AML-193 (cell line): ENCODE measurements at places on chromosomes 2 and 18.

DNA sequence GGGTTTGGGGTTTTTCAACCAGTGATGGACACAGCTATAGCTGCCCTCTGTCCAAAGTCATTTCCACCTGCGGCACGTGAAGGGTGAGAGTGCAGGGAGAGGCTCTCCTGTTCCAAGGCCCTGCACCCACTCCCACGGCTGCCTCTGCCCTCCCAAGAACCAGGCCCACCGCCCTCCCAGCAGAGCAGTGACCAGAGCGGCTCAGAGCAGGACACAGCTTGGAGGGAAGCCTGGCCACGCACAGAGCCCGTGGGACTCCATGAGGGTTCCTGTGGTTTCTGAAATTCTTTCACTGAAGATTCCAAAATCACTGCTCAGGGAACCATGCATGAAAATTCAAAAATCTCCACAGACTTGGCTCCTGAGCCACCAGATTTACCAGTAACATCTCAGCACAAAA is 67.3 kb upstream of the SALL3 start:
- no peak for DNase-seq

DNA sequence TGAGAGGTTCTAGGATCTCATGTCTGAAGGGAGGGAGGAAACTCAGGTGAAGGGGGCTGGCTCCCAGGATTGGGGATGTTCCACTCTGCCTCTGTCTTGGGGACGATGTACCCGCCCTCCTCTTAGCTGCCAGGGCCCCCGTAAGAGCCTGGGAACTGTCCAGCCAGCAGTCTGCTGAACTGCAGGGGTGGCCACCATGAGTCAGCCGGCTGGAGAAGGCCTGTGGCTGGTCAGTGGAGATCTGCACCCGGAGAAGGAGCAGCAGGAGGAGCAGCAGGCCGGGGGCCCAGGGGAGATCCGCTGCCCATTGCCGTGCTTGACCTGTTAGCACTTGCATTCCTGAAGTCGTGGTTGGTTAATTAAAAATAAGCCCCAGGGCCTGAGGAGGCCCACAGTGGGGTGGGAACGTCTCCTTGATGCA is 180.3 kb downstream of the TFCP2L1 start:
- no peak for DNase-seq

- DNase-seq = no peak
Observed at GRCh38 chr2:237200462-237200861, 114.8 kb downstream of the COPS8 start.

DNA sequence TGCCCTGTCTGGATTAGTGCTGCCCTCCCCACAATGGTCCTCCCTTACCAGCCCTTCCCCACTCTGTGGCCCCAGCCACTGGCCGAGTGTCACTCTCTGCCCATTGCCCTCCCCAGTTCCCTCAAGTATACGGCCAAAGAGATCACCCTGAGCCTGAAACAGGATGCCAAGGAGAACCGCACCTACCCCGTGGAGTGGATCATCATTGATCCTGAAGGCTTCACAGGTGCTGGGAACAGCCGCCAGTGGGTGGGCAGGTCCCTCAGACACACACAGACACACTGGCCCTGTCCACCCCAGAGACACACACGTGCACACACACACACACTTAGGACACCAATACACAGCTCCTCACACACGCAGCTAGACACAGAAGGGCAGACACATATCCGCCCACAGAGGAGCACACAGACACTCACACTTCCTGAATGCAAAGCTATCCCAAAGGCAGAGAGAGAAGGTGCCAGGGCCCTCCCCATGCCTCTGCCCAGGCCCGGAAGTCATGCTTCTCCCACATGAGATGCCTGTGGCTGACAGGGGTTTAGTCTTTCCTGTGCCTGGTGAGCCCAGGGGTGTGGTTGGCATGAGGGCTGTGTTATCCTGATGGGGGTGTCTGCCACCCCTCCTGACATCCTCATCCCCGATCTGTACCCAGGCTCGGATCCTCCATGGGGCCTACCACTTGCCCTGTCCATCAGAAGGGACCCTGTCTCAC is 2.9 kb downstream of the CHRND start:
- DNase-seq = no peak

DNA sequence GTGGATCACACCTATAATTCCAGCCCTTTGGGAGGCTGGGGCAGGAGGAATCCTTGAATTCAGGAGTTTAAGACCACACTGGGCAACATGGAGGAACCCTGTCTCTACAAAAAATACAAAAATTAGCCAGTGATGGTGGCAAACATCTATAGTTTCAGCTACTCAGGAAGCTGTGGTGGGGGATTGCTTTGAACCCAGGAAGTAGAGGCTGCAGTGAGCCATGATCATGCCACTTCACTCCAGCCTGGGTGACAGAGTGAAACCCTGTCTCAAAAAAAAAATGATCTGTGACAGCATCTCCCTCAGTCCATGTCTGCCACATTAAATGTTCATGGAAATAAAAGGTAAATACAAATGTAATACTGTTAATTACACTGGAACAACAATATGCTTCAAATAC is 121.4 kb upstream of the COL5A2 start:
- no peak for DNase-seq
